NCI-H1417 treated with DMSO at 0.1 percent for 48 hours (cell line): ENCODE measurements at places on chromosomes 2 and 18.

- no peak for DNase-seq
Observed at GRCh38 chr2:112481528-112482233, at the start of gene TTL. Gene TTL, plus strand, starts transcription at chr2:112482156. Its CDS starts 189 bp downstream, at chr2:112482345.

DNA sequence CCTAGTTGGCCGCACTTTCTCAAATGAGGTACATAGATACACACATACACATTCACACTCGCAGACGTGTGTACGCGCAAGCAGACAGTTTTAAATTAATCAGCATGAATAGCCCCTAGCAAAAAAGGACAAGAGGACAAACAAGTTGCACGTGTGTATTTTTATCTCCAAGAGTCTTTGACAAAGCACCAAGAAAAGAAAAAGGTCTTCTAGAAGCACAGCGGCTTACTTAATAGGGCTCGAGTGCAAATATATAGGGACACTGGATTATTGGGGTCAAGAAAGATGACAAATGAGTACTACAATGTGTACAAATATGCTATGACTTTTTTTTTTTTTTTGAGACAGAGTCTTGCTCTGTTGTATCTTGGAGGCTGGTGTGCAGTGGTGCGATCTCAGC, 1.7 kb upstream of the BCL2 start:
- DNase-seq, result no peak

DNA sequence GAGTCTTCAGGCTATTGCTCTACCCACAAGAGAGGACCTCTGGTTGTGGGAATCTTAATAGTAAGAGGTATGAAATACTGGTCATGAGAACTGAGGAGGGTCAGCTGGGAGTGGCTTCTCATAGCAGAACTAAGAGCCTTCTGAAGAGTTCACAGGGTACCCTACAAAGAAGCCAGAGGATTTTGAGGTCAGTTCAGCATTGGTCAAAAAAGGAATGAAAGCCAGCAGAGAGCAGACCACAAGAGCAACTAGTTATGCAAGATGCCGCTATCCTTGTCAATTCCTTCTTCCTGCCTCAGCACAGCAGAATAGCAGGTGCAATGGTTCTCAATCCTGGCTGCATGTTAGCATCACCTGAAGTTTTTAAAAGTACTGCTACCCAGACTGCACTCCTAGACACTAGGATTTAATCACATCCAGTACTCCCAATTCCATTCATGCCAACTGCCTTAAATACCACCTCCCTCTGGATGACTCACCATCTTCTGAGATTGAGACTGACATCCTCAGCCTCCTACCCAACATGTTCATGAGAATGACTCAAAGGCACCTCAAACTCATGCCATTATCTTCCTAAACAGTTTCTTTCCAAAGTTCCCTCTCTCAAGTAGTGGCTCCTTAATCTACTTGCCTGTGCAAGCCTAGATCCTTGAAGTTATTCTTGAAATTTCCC, 81.0 kb upstream of the RBMS1 start:
- DNase-seq, result no peak

GRCh38 chr18:36672437-36673344, 156.1 kb downstream of the TPGS2 start:
- no peak for DNase-seq
